ENCODE measurements at places on chromosomes 6 and 20.

- no peak for DNase-seq
Observed at GRCh38 chr6:11785774-11786579, 7.4 kb upstream of the ADTRP start.

- no peak for DNase-seq
Observed at GRCh38 chr20:62553136-62553837, 77.5 kb upstream of the GATA5 start.

- DNase-seq = no peak
Observed at GRCh38 chr6:153862139-153862538, 176.9 kb upstream of the OPRM1 start.

DNA sequence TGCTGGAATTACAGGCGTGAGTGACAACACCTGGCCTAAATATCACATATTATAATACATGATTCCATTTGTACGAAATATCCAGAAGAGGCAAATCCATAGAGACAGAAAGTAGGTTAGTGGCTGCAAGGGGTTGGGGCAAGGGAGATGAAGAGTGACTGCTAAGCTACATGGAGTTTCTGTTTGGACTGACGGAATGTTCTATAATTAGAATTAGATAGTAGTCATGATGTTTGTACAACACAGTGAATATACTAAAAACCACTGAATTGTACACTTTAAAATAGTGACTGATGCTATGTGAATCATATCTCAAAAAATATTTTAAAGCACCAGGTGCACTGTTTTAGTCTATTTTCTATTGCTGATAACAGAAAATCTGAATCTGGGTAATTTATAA lies 3.7 kb upstream of the HEBP2 start:
- DNase-seq = no peak

DNA sequence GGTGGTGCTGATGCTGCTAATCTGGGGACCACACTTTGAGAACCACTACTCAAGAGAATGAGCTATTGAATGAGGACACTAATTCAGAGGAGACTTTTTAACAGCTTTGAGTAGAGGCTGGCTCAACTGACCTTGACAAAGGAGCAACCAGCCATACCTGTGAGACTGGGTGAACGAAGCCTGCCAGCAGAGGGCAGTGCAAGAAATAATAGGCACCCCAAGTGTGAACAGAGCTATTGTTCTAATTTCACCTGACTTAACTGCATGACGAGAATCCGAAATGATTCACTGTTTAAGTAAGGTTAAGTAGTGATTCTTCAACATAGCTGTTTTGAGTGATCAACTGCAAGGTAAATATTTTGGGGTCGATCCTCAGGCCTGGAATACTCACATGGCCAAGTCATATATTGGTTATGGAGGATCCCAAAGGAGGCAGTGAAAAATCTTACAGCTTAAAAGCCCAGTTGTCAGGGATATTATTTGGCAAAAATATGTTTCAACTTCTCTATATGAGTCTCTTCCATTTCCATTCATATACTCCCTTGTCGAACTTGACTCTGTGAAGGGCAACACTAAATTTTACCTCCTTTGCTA lies 550.5 kb upstream of the MARCKS start:
- DNase-seq = peak; percentile 45

GRCh38 chr6:44537306-44538049 lies 150.0 kb downstream of the CDC5L start:
- DNase-seq = no peak

- DNase-seq = no peak
Observed at GRCh38 chr6:168035098-168035660, 37.7 kb downstream of the KIF25 start.

GRCh38 chr6:136038531-136038930 lies 187.0 kb downstream of the PDE7B start:
- DNase-seq = no peak

DNA sequence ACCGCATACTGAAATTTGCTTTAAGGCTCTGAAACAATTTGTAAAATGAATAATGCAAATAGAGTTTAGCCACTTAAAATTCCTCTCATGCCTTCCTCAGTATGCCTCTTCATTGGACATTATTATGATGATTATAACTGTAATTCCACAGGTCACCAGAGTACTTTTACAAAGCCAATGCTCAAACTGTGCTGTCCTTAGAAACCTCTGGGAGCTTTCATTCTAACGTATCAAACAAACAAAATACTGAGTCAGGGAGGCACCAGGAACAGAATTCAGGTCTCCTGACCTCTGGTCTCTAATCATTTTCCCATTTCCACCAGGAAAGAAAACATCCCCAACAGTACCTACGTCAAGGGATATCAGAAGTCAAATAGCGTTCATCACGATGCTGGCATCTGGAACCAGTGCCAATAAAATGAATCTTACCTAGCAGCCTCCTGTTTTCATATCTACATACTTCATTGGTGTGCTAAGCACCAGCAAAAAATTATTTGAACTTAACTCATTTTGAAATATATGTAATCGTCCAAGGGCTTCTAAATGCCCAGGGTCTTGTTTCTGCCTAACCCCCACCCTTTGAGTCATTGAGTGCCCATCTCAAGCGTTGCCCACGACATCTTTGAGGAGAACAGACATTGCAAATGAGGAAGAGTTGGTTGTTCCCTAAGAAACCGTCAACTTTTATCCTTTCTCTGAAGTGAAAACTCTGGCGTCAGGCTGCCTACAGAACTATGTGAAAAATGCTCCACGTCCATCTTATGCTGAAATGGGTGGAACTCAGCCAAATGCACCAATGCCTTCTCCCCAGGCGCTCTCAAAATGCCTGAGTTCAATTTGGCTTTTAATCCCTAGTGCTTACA lies 37.9 kb downstream of the NEDD9 start:
- no peak for DNase-seq

DNA sequence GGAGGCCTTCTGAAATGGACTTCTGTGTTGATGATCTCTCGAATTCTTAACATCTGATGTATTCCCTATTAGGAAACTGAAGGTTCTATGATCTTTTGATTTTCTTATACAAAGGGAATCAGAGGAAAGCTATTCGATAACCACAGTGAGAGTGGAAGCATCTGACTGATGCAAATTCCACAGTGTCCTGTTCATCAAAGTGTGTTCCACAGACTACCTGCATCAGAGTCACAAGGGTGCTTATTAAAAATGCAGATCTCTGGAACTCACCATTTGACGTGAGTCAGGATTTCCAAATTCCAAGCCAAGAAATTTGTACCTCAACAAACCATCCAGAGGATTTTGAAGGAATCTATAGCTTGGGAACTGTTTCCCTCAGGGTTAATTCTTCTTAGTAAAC lies 4.4 kb upstream of the MEP1A start:
- DNase-seq = no peak

DNA sequence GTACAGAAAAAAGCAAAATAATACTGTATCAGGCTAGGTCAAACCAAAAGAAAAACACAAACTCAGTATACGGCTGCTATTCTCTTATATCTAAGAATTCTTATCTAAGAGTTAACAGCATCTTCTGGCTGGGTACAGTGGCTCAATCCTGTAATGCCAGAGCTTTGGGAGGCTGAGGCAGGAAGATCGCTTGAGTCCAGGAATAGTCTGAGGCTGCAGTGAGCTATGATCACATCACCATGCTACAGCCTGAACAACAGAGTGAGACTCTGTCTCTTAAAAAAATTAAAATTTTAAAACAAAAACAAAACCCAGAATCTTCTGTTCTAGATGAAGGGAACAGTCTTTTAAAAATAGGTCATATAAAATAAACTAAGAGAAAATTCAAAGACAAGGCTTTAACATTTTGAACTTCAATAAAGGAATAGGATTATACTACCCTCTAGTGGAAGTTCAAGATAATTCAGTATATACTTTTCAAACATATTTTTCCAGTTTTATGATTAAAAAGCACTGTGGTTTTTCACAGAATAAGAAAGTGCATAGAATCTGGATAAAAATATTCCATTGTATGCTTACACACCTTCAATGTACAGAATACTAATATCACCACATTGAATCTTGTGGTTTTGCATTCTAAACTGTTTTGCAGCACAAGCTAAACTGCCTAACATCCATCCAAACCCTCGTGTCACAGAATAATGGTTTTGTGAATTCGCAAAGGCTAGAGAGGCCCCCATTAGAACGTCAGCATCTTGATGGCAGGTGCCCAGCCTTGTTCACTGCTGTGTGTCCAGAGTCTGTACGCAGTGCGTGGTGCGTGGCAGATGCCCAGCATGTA lies 39.3 kb downstream of the DTNBP1 start:
- DNase-seq = no peak

DNA sequence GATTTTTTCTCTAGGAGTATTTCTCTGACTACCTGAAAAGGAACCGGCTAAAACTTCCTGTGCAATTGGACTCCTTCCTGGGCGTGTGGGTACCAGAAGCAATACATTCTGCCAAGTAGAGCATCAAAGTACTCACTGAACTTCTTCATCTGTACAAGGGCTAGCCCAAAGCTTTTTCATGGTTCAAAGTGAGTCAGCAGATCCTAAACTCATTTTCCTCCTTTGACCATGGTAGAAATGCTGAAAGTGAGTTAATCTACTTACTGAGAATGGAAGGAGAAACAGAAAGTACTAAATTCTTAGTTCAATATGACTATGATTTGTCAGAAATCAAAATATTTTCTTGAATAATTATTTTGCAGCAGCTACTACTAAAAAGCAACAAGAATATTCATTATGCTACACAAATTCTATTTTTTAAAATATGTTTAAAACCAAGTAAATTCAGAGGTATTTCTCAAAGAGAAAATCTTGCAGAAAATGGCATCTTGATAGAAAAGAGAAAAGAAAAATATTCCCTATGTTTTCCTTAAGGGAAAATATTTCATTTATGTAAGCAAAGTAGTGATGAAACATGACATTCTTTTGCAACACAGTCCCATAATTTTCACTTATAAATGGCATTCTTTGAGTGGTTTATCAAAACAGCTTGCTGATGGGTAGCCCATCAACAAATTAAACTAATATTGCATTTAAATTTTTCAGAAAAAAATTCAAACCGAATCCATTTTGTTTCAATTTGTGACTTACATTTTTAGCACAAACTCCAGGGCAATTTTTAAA lies 3.7 kb upstream of the BEND6 start:
- no peak for DNase-seq

DNA sequence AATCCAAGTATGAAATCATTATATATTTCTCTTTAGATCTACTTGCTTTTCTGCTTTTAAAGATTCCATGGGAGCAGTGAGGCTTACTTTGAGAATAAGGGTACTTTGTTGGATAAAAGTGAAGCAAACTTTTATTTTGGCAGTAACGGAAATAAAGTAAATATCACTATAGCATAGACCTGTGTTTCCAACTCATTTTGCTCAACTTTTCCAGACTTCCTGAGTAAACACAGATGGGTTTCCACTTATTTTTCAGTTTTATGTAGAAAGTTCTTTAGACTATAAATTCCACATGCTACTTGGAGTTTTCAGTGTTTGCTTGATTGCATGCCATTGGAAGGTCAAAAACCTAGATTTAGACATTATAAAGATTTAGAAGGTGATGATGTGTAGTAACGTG lies 6.2 kb downstream of the STX16 start:
- no peak for DNase-seq

GRCh38 chr20:21339499-21339898 lies 36.4 kb downstream of the XRN2 start:
- DNase-seq = no peak

GRCh38 chr6:170186941-170187668 lies 103.8 kb downstream of the DLL1 start:
- DNase-seq = no peak

DNA sequence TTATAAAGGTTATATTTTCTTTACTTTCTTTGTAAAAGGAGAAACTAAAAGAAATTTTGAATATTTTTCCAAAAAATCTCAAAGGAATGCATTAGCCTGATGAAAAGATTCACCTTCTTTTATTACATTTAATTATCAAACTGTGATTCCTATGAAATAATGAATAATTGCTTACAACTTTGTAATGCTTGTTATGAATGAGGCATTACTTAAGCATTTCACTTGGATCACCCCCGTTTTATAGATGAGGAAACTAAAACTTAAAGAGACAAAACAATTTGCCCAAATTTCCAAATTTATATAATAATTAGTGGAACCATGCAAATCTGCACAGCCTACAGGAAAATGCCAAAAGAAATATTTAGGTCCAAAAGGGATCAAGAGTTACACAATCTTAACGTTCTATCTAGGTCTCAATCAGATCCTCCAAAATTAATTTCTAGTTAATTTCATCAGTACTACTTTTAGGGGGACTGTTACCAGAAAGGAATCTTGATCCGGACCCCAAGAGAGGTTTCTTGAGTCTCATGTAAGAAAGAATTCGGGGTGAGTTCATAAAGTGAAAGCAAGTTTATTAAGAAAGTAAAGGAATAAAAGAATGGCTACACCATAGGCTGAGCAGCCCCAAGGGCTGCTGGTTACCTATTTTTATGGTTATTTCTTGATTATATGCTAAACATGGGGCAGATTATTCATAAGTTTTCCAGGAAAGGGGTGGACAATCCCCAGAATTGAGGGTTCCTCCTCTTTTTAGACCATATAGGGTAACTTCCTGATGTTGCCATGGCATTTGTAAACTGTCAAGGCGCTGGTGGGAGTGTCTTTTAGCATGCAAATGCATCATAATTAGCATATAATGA lies 288.0 kb downstream of the ADGB start:
- no peak for DNase-seq

DNA sequence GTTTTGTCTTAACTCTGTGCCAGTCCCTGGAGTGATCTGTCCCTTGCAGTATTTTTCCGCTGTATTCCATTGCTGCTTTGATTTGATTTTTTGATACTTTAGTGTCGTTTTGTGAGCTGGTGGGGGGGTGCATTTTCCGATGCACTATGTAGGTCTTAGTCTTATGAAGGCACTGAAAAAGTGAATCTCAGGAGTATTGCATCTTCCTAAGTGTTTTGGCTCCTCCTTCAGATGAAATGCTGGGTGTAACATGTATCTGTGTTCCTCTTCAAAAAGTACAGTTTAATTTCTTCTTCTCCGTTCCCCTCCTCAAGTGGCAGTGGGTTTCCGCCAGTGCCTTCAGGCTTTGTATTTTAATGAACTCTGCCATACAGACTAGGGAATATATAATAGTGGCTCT lies 580.7 kb upstream of the GJE1 start:
- DNase-seq = no peak

- no peak for DNase-seq
Observed at GRCh38 chr6:134031696-134032255, 20.6 kb downstream of the SLC2A12 start.

DNA sequence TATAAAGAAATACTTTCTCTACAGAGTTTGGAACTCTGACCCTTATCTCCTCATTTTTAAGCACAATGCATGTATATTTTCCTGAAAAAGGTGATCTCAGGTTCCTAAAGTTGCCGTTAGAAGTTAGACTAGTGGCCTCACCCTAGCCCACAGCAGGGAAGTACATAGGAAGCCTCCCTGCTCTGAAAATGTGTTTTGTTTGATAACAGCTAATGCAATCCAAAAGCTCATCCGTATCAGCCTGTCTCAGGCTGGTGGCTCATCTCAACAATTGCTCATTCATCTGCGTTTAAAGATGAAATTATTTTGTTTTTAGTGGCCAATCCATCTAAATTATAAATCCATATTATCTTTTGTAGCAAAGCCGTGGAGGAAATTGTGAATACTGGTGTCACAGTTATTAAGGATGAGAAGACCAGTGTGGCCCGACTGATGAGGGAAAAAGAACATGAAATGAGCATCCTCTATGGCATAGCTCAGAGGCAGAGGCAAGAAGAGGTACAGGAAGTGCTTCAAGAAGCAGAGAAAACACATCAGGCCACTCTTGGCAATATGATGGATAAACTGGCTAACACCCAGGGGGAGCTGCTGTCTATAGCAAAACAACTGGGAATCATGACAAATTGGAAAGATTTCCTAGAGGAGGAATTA lies 20.1 kb downstream of the C6orf163 start:
- DNase-seq = no peak

- no peak for DNase-seq
Observed at GRCh38 chr6:82783587-82784236, 281.9 kb downstream of the UBE3D start.

- DNase-seq = no peak
Observed at GRCh38 chr20:3712279-3712873, at the start of gene SIGLEC1. SIGLEC1 (minus strand) TSS chr20:3712600; CDS start chr20:3707128, 5,472 bp downstream.
